Activated CD4-positive, alpha-beta memory T cell treated with anti-CD3 and anti-CD28 coated beads for 36 hours (primary cell): ENCODE measurements at places on chromosomes 2 and 18.

DNA sequence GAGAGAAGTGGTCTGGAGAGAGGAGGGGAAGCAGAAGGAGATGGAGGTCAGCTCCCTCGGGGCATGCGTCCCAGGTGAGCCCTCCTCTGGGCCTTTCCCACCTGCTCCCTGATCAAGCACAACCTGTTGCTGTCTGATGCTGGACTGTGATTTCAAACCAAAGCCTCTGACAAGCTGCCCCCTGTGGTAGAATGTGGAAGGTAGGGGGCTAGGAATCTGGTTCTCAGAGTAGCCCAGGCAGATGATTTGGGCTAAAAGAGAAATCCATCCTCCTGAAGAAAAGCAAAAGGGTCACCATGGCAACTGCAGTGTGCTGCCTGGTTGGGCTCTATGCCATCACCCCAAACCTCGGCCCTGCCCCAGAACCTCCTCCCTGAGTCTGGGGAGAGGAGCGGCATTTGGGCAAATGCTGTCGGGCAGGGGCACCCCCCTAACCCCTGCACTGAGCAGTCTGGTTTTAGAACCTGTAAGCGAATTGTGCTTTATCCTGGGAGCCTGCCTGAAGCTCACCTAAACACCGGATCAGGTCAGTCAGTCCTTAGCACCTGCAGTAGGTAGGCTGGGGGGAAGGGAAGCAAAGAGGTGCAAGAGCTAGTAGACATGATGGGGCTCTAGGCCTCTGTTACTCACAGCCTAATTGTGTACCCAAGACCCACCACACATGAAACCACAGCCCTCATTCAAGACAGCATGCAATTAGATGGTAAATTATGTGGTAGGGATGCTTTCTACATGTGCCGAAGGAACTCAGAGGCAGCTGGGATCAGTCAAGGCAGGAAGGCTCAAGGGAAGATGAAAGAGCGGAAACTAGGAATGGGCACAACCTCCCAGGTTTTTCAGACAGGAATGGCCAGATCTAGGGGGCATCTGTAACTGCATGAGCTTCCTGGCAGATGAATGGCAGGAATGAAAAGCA, 83.5 kb downstream of the DNMT3A start:
- no peak for DNase-seq

- DNase-seq, result peak; percentile 87
Observed at GRCh38 chr2:120012771-120013596, at the start of gene EPB41L5. EPB41L5 (plus strand) TSS chr2:120013077; CDS start chr2:120019085, 6,008 bp downstream.

DNA sequence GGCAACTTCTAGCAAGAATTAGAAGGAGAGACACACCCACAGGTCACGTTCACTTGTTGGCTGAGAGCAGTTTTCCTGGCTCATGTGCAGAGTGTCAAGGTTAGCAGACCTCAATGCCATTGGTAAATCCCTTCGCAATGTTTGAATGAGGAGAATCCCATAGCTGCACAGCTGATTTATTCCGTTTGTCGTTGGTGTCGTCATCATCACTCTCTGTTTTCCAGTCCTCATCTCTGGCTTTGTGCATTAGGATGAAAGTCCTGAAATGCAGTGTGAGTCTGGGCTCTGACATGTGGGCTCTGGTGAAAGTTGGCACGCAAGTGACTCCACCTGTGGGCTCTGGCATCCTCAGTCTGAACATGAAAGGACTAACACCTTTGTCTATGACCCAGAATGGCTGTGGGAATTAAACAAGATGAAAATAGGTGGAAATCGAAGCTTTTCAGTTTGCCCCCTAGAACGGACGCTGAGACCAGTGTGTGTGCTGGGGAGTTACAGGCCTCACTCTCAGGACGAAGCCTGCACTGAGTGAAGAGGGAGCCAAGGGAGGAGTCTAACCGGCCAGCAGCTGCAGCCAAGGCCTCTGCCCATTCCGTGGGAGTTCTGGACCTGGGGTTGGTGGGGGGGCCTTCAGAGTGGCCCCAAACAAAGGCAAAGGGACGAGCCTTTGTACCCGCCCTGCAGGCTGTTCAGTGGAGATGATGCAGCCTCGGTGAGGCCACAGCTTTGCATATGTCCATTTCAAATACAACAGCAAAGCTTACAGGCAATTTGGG, 74.8 kb upstream of the ZNF516 start:
- no peak for DNase-seq

DNA sequence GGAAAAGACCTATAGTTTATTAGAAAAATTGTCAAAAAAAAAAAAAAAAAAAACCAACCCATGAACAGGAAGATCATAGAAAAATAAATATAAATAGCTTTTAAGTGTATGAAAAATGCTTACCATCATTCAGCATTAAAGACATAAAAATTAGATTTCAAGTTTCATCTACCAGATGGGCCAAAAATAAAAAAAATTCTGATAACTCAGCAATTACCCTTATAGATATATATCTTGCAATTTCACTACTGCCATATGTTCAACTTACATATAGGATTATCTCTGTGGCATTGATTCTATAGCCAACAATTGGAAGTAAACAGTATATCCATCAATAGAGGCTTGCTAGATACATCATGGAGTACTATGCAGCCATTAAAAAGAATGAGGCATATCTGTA, 126.6 kb upstream of the SMAD2 start:
- no peak for DNase-seq

DNA sequence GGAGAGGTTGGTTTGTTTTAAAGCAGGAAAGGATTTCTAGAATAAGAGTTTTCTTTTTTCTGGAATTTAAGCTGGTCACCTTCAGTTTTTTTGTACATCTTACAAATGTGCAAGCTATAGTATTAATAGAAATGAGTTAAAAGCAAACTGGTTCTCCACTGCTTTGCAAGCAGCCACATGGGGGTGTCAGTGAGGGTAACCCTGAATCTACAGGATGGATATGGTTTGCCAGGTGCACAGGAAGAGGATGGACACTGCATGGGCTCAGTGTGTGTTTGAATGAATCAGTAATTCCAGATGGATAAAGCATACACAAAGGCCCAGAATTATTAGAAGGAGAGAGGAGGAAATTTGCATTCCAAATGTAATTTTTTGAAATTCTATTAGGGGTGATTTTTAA, 89.0 kb downstream of the MAPRE2 start:
- no peak for DNase-seq

DNA sequence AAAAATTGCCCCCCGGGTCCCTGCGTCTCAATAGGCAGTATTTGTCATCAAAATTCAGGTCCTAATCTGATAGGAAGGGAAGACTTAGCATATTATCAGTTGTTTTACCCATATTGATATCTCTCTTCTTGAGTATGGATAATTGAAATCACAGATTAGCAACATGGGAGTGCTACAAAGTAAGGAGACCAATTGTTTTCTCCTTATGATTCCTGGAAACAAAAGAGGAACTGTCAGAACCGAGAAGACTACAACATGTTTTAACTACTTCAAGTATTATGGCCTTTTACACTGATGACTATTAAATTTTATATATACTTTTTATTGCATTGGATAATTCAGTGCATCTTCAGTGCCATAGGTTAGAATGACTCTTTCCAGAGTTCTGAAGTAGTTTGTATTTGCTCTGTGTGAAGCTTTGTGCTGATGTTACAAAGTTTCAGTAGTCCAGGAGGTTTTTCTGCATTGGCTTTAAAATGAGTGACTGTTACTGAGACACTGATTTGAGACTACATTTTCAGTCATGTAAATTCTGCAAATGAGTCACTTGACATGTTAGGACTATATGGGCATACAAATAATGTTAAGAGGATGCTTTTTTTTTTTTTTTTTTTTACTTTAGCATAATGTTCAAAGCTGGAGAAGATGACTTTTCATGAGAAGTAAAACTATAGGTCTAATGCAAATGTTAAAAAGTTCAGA, 19.7 kb upstream of the TLK1 start:
- DNase-seq, result no peak

DNA sequence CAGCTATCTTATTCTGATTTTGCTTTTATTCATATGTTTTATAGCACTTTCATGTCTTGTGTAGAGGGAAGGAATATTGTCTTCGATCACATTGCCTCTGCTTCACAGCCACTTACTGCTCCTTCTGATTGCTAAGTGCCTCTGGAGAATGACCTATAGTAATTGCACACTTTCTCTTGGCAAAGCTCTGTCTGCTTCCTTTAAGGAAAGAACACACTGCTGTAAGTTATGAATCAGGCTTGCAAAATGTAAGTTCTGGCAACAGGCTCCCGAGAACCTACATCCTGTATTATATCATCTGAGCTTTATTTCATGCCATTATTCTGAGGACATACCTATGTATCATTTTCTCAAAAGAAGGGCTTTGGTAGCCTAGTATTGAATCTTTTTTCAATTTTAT, 170.7 kb downstream of the ZNF804A start:
- DNase-seq, result no peak

GRCh38 chr2:38806733-38807059, 28.7 kb downstream of the GEMIN6 start:
- DNase-seq, result no peak

- DNase-seq, result no peak
Observed at GRCh38 chr2:242065426-242065825, 195.9 kb downstream of the RTP5 start.

DNA sequence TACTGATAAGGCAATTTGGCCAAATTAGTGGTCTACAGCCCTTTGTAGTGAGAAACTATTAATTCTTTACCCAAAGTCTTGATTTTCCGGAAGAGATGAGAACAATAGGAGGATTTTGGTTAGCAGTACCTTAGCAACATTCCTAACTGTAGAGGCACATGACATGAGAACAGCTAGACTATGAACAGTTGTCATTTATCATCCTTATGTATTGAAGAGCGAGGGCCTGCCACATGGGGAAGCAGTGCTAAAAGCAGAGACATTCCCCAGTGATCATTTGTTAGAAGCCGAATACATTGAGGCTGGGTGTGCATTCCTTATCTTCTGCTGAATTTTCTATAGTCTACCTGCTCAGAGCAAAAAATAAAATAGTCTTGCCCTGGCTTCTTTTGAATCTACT, 65.2 kb downstream of the RBBP8 start:
- DNase-seq, result no peak

DNA sequence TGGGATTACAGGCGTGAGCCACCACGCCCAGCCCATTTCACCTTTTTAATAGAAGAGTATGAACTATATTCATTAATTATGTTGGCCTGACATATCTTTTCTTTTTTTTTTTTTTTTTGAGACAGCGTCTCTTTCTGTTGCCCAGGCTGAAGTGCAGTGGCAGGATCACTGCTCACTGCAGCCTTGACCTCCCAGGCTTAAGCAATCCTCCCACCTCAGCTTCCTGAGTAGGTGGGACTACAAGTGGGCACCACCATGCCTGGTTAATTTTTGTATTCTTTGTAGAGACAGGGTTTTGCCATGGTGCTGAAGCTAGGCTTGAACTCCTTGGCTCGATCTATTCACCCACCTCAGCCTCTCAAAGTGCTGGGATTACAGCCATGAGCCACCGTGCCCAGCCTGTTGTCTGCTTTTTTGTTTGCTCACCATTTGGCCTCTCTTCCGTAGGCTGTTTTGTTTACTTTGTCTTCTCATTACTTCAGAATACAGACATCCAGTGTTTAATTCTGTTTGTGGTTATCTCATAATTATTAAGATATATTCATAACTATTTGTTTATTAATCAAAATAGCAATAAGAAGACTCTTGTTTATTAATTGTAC, 16.3 kb upstream of the CDH2 start:
- no peak for DNase-seq

- no peak for DNase-seq
Observed at GRCh38 chr2:222232372-222232771, 66.4 kb downstream of the PAX3 start.

DNA sequence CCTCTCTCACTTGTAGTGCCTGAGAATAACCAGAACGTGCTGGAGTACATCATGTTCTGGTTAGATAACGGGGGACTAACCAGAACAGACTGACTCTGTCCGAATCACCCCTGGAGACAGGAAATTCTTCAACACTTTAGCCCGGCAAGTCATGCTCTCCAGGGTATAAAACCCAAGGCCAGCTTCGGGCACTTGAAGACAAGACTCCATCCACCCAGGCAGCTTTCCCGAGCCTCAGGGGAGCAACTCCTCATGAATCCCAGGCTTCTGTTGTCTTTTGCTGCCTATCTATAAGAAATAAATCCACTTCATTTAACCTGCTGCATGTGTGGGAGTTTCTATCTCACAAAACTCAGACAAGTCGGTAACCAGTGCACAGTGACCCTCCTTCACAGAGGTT, 99.6 kb downstream of the KCNF1 start:
- DNase-seq, result no peak

DNA sequence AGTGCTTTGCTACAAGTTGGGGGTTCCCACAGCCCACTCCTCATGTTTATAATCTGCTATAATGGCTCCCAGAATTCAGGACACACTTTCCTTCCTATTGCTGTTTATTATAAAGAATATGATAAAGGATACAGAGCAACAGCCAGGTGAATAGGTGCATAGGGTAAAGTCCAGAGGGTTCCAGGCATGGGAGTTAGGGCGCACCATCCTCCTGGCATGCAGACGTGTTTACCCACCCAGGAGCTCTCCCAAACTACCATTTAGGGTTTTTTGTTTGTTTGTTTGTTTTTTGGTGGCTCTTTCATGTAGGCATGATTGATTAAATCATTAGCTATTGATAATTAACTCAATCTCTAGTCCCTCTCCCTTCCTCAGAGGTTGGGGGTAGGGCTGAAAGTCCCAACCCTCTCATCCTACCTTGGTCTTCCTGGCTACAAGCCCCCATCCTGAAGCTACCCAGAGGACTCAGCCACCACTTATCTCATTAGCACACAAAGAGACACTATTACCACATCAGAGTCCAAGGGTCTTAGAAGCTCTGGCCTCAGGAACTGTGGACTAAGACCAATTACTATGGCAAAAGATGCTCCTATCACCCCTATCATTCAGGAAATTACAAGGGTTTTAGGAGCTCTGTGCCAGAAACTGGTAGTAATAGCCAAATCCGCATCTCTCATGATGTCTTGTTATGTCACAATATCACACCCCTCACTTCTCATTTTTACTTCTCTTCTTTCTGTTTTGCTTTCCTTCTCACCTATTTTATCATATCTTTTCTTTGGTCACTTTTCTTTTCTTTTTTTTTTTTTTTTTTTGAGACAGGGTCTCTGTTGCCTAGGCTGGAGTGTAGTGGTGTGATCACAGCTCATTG, 154.9 kb upstream of the TTC39C start:
- no peak for DNase-seq

GRCh38 chr18:8730080-8730827, 24.9 kb downstream of the MTCL1 start:
- no peak for DNase-seq

GRCh38 chr2:65199891-65200290, 27.7 kb upstream of the ACTR2 start:
- DNase-seq, result no peak

GRCh38 chr2:182230561-182230960, 196.3 kb downstream of the PDE1A start:
- DNase-seq, result no peak

DNA sequence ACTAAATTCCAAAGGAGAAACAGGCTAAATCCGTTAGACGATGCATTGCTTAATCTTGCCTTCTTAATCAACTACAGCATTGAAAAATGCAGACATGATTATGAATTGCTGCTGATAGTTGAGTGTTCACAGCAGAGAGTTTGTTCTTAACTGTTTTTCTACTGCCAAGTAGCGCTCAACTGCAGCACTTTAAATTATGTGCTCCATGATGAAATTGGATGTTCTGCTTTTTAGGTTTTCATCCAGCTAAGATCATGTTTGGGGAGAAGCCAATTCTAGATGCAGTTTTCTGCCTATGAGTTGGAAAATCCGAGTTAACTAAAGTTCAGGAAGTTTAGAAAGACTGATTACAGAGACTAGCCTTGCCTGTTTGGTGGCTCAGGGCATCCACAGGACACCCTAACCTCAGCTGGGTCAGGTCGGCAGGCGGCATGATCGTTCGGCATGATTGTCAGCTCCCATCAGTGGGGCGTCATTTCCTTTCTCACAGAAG, 119.4 kb upstream of the PIEZO2 start:
- DNase-seq, result no peak
